Activated gamma-delta T cell (primary cell): ENCODE measurements at places on chromosomes 7 and 10.
A peak's percentile ranks its signal among the peaks of the same experiment; 100 is the strongest.

- DNase-seq = no peak
Measured at GRCh38 chr10:131834152-131834810, 66.5 kb upstream of the PPP2R2D start.

DNA sequence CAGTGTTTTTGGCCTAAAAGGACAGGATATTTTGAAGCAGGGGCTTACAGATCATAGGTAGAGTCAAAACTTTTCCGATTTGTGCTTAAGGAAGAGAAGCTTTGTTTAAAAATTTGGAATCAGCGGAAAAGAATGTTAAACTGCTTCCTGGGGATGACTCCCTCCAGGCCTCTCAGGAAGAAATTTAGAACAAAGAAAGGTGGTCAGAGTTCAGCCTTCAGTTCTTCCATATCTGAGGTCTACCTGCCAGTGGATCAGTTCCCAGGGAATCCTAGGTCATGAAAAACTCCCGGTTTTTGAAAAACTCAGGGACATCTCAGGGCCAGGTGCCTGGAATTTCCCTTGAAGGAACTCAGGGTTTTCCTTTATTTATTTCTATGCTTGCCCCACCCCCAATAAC is 100.3 kb downstream of the MCU start:
- DNase-seq = no peak

DNA sequence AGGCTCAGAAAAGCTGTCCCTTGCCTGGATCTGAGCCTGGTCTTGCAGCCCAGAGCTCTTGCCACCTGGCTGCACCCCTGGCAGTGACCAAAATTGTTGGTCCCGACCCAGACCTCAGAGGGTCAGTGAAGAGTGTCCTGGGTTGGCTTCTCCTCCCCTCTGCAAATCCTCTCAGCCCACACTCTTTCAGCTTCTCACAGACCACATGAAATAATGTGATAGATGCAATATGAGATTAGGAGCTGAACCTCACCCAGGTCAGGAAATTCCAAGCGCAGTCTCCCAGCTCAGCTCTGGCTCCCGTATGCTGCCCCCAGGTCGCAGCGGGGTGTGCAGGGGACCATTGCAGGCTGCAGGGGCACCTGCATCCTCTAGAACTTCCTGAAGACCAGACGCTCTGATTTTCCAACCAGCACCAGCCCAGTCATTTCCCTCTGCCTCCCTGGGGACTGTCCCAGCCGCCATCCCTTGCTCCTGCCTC is 19.6 kb upstream of the RET start:
- DNase-seq = no peak

- no peak for DNase-seq
Measured at GRCh38 chr10:74244097-74244685, 93.2 kb downstream of the ADK start.

DNA sequence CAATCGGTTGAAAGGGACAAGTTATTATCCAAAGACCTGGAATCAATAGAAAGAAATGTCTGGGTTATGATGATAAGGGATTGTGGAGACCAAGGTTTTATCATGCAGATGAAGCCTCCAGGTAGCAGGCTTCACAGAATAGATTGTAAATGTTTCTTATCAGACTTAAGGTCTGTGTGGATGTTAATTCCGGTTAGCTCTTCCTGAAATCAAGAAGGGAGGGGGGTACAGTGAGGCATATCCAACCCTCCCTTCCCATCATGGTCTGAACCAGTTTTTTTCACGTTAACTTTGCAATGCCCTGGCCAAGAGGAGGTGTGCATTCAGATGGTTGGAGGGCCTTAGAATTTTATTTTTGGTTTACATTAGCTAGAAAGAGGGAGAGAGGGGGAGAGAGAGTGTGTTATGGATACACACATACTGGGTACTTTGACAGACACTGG is 9.8 kb upstream of the LRRC61 start:
- no peak for DNase-seq

DNA sequence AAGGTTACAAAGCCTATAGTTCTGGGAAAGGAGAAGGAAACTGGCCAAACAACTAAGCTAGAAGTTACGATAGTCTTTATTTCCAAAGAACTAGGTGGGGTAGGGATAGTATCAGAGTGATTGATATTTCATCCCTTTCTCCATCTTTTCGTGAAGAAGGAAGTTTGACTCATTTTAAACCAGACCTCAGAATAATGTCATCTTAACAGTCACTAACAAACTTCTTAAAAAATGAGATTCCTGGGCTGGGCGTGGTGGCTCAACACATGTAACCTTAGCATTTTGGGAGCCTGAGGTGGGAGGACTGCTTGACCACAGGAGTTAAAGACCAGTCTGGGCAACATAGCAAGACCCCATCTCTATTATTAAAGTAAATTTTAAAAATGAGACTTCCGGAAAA is 69.4 kb downstream of the ARL4A start:
- no peak for DNase-seq

DNA sequence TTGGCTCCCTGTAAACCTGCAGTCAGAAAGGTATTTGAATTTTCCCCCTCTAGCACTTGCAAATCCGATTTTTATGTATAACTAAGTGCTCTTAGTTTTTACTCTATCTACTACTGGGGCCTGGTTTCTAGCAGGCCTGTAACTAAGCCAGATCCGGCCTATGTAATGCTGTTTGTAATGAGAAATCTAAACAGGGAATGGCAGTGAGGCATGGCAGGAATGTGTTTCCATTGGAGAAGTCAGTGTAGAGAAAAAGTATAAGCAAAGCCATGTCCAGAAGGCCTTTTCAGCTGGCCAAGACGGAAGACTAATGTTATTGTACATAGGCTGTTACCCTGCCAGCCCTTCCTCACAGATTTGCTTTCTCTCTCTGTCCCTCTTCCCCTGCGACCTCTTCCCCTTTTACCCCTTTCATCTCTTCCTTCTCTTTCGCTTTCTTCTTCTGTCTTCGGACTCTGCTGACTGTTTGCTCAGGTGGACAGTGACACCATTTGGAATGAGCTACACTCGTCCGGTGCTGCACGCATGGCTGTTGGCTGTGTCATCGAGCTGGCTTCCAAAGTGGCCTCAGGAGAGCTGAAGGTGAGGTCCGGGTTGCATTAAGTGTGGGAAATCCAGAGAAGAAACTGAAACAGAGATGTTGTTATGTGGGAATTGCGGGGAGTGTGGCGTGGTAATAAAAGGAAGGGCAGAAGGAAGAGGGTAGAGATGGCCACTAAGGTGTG is 297.5 kb downstream of the HDAC9 start:
- DNase-seq = no peak

DNA sequence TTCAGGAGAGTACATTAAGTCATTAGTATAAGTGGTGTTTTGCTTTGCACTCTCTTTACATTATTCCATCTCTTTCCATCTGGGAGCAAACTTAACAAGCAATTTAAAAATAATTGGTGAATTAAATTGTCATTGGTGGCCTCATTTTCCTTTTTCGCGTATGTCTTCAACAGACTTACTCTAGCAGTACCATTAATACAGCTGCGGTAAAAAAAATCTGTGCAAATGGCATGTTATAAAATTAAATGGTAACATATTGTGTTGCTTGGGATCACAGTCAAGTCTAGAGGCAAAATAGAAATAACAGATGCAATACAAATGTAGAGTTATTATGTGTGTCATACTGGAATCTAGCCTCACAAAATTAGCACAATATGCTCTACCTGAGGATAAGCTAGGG is 322.4 kb downstream of the PCDH15 start:
- DNase-seq = no peak

DNA sequence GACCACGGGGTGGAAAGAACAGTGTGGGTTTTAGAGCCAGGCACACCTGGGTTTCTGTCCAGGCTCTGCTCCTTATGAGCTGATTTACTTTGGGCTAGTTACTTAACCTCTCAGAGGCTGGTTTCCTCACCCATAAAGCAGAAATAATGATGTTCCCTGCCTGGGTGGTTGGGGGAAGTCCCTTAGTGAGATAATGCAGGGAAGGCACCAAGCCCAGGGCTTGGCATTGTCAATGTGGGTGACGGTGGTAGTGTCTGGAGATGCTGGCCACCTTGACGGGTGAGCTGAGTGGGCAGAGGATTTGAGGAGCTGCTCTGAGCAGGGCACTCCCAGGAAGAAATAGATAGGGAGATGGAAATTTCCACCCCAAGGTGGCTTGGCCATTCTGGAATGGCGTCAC is 65.2 kb downstream of the SH2D4B start:
- no peak for DNase-seq

- DNase-seq = no peak
Measured at GRCh38 chr10:117568334-117568733, 25.8 kb downstream of the EMX2 start.

DNA sequence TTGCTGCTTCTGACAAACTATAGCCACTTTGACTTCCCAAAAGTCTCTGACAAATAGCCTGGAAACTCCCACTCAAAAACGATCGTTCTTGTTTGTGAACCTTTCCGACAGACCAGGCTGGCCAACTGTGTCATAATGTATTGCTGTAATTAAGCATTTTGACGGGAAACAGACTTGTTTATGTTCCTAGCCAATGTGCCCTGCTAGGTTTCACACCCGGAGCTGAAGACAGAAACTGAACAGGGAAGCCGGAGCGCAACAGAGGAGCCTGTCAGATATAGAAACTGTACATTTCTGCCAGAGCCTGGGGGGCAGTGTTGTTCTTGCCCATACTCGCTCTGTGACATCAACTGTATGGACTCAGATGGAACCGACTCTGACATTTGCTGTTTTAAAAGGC is 55.3 kb upstream of the C7orf33 start:
- DNase-seq = no peak

GRCh38 chr10:12435348-12435747 is 86.0 kb downstream of the CAMK1D start:
- DNase-seq = no peak

DNA sequence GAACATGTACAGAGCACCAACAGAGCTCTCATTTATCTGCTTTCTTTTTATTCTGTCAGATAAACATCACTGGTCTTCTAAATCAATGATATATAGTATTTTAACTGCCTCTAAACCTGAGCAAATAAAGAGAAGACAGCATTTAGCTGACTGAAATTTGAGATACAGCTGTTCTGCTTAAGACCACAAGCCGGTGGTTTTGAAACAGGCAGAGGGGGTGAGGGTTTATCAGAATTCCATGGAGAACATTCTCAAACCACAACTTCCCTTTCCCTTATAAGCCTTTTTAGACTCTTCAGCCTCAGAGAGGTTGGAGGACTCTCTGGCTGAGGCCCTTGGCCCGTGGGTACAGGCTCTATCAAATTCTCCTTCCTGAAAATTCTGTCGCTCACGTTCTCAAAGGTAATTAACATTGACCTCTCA is 87.4 kb upstream of the RSU1 start:
- DNase-seq = no peak

GRCh38 chr10:86668297-86669165 is at the start of gene LDB3:
Gene LDB3, plus strand, starts transcription at chr10:86668511. Its CDS starts 181 bp downstream, at chr10:86668692.
- no peak for DNase-seq

- no peak for DNase-seq
Measured at GRCh38 chr10:93074597-93075368, 1.1 kb downstream of the CYP26A1 start.

GRCh38 chr10:804787-805619 is 115.5 kb upstream of the DIP2C start:
- DNase-seq = no peak

DNA sequence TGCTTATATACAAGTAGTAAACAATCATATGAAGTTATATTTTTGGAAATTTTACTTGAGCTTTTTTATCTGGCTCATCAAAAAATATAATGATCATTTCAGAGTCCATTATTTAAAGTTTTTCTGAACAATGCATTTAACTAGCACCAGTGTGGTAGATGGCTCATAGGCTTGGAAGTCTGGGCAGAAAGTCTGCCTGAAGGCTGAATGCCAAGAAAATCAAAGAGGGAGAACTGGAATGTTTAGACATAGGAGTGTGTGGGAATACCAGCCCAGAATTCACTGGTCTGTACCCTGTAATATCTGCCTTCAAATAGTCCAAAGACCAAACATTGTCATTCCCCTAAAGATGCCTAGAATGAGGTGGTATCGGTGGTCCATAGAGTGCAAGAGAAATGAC is 40.3 kb upstream of the ANK3 start:
- no peak for DNase-seq

DNA sequence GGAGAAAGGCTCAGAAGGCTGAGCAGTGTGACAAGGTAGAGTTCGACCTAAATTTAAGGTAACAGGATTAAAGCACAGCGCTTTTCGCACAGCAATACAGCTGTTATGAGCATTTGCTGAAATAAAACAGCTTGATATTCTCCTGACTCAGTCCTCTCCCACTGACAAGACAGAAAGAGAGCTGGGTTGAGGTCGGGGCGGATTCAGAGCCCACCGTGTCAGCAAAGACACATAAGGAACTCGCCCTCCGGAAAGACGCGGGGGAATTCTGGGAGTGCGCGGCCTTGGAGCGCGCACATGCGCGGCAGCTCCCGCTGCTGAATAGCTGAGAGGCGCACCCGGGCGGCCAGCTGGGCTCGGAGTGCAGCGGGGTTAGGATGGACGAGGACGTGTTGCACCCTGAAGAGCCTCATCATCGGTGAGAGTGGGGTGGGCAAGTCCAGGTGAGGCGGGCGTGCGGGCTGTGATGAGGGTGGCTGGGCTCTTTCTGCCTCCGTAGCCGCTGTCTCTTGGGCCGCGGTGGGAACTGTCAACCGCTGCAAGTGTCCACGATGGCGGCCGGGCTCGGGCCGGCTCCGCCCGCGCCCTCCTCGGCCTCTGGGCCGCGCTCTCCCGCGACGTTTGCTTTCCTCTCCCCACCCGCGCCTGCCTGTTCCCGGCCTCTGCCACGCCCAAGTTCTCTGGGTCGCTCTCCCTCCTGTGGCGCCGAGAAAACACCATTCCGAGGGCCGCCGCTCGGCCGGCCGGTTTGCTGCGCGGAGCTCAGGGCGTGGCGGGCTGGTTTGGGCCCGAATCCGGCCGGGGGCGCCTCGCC is 120.6 kb downstream of the LYZL1 start:
- DNase-seq = peak; percentile 16

DNA sequence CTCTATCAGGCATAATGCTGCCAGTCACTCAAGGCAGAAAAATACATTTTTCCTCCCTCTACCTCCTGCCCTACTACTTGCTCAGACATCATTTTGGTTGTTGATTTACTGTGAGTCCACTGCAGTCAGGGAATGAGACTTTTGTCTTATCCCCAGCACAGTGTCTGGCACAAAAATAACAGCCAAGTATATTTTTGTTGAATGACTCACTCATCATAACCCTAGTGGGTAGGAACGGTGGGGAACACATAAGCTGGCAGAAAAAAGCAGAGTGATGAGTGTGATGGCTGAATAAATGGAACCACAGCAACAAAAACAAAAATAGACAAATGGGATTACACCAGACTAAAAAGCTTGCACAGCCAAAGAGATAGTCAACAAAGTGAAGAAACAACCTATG is 65.8 kb upstream of the LAMB4 start:
- DNase-seq = no peak

DNA sequence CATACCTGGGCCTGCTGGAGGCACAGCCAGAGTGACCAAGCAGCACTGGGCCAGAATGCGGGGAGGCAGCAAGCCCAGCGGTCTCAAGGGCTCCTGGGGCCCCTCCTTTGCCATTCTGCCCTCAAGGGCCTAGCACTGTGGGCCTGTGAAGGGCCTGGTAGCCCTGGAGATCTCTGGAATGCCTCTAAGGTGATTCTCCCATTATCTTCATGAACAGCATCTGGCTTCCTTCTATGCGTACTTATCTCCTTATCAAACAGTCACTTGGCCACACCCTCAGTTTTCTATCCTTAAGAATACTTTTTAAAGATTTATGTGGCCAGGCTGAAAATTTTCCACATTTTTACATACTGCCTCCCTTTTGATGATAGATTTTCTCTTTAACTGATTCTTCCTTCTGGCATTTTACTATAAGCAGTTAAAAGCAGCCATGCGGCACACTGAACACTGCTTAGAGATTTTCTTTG is 67.5 kb upstream of the CCNY start:
- DNase-seq = no peak

GRCh38 chr10:92122941-92123450 is 167.9 kb downstream of the CPEB3 start:
- DNase-seq = no peak

GRCh38 chr10:132149917-132150316 is 36.8 kb upstream of the DPYSL4 start:
- no peak for DNase-seq
